Activated T-helper 17 cell treated with anti-CD3 and anti-CD28 coated beads, Interleukin-2, amount 50 U/mL, for 72 hours (primary cell): ENCODE measurements at places on chromosomes 7 and 10.

GRCh38 chr7:129843365-129843898, 109.3 kb downstream of the UBE2H start:
- no peak for ATAC-seq

DNA sequence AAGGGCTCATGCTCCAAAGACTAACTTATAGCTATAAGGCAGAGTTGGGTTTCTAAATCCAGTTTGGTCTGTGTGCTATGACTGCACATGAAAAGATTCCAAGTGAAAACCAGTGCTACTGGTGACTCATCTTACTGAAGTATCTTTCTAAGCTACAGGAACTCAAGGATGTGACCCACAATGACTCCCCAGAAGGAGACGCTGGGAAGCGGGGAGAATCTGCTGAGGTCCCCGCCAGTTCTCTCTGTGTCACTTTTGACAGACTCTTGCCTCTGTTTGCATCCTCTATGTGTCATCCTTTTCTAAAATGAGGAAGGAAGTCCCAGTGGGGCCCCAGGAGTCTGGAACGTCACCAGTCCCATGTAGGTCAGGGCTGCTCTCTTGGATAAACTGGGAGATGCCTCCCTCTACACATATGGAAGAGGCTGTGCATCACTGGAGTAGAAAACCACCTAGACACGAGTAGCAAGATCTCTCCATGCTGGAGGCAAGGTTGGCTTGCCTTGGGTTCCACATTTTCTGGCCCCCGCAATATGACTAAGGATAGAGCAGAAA, 28.8 kb upstream of the GPR26 start:
- no peak for ATAC-seq

DNA sequence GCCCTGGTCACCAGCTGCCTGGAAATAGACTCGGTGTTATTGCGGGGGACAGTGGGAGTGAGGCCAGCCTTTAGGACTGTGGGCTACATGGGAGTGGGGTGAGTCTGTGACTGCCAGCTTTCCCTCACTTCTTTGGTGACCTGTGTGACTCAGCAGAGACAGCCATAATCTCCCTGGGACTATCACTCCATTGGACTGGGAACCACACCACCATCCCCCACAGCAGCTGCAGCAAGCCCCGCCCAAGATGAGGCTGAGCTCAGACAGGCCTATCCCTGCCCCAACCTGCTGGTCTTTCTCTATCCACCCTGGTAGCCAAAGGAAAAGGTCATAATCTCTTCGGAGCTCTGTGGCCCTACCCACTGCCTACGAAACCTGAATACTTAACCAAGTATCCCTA, 263.2 kb downstream of the FZD1 start:
- ATAC-seq, result no peak

DNA sequence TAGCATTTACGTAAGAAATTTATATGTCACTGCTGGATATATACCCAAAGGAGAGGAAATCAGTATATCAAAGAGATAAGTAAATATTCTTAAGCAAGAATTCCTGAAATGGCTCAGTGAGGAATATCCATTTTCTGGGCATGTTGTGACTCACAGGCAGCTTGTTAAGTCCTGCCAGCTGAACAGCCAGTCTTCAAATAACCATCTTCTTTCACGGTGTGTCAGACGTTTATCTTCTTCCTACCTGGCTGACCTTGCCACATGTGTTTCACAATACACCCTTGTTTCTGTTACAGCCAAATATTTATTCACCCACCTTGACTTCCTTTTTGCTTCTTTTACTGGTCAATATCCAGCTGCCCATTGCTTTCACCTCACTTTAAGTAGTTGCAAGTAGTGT, 648.1 kb downstream of the ANKRD7 start:
- no peak for ATAC-seq

DNA sequence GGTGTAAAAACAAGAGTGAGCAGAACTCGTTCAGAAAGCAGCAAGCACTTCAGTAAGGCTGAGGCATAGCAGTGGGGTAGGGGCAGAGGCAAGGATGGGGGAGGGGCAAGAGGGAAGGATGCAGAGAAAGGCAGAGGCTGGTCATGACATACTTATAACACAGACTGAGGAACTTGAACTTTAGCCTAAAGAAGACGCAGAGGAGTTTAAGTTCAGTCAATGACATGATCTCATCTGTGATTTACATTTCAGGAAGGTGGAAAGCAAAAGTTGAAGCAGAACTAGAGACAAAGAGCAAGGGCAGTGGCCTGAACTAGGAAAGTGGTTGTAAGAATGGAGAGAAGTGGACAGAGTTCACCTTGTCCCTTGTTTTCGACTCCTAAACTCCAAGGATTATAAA, 15.8 kb downstream of the MACC1 start:
- ATAC-seq, result no peak
